CD4-positive, alpha-beta T cell treated with Interferon alpha-2 for 1 hour (primary cell): ENCODE measurements at places on chromosomes 7 and 10.

DNA sequence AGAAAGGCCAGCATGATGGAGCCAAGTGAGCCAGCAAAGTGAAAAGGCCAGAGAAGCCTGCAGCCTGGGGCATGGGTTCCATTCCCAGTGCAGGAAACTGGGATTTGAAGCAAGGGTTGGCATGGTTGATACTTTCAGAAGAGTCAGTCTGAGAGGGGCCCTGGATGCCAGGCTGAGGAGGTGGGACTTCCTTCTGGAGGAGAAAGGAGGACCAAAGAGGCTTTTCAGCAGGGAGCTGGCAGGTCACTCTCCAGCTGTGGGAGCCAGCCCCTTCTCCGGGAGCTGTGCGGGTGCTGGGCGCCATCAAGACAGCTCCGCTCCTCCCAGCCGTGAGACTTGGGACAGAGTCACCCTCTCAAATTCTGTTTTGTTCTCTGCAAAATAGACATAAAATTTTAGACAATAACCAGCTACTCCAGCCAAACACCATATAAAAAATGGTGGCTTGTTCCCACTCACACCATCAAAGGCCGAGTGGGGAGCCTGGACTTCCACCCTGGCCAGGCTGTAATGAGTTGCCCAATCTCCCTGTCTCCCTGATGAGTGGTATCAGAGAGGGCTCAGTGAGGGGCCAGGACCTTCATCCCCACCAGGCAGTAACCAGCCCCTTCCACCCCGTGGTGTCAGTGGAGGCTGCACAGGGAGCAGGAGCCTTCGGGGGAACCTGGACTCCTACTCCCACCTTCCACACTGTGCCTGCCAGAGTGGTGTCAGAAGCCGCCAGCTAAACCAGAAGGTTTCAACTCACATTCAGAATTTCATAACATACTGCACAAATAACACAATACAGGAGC, 133.6 kb upstream of the RET start:
- DNase-seq, result no peak

DNA sequence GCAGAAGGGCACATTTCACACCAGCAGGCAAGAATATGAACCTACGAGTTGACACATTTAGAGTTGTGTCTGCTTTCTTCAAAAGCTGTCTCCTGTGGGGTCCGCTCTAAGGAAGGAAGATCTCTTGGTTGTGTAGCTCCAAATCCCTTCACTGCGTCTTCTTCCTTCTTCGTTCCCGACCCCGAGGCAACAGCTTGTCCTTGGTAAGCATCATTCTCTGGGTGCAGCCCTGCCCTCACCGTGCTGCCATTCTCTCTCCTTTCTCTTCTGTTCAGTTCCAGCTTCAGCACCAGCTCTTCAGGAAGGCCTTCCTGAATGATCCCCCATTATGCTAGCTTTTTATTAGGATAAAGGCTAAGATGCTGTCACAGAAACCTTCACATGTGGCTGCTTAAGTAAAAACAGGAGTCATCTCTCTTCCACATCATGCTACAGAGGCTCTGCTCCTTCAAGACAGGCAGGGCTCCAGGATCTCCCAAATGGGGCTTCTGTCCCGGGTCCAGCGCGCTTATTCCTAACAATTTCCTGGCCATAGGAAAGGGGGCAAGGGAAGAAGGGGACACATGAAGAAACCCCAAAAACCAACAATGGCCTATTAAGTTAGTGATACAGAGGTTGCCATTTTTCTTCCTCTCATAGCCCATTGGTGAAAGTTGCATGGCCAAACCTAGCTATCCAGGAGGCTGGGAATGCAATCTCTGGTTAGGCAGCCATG, 52.2 kb upstream of the SHH start:
- DNase-seq, result no peak

GRCh38 chr10:83945982-83946718, 193.2 kb upstream of the GHITM start:
- no peak for DNase-seq

DNA sequence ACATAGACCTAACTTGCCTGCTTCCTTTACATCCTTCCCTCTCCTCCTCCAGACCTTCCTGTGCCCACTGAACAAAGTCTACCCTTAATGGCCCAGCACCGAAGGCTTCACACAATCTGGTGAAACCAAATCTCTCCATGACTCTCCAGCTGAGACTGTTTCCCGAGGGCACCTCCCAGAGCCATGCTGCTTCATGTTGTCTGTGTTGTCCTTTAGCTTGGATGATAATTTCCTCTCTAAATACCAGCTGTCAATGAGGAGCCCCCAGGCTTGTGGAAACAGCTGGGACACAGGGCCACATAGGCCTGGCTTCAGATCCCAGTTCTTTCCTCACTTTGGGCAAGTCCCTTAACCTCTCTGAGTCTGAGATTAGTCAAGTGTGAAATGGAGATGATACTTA, 54.3 kb downstream of the DLD start:
- DNase-seq, result no peak

GRCh38 chr10:131574363-131574706, 262.8 kb upstream of the TCERG1L start:
- DNase-seq, result no peak

- no peak for DNase-seq
These were observed 29.1 kb upstream of the CABCOCO1 start for GRCh38 chr10:61633665-61634064.

- DNase-seq, result no peak
These were observed 172.6 kb downstream of the LRRTM3 start for GRCh38 chr10:67098461-67098860.

GRCh38 chr7:47080816-47081215, 501.1 kb downstream of the TNS3 start:
- no peak for DNase-seq

DNA sequence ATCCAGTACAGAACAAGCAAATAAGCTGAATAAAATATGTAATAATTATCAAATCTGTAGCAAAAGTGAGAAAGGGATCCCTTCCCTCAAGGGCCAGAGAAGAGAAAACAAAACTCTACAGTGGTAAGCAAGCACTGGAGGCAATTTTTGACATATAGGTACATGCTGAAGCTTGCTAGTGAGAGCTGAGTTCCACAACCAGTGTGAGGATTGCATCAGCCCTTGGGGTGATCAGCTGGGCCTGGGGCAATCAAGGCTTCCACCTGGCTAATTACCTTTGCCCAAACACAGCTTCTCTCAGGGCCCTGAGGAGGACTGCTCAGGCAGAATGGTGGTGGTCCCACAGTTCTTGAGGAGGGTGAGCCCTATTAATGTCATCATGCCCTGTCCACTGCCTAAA, 134.4 kb upstream of the DLX6 start:
- no peak for DNase-seq

DNA sequence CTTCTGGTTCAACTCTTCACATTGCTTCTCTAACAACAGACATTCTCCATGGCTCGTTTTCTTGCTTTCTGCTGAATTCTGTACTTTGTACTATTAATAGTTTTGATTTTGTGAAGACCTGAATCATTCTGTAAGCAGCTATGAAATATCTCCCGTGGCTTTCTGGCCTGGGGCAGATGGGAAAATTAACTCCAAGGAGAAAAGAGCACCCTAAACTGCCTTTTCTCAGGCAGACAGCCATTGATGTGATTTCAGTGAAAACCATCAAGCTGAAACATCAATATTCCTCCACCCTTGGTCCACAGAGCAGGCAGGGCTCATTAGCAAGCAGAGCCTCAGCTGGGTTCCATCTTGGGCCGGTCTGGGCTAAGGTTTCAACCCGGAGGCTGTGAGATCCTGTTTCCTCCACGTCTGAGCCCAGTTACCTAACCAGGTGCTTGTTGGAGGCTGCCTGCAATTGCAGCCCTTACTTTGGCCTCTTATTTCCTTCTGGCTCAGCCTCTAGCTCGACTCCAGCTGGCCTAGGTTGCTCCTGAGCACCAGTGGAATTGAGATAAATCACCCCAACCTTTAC, 21.1 kb upstream of the EZH2 start:
- no peak for DNase-seq

GRCh38 chr7:113093561-113093960, 6.9 kb upstream of the GPR85 start:
- DNase-seq, result no peak

- DNase-seq, result no peak
These were observed 29.7 kb upstream of the GTF2I start for GRCh38 chr7:74627661-74628411.

- peak; percentile 20 for DNase-seq
These were observed 34.9 kb downstream of the TAX1BP1 start for GRCh38 chr7:27774717-27775328.

- DNase-seq, result no peak
These were observed 129.6 kb downstream of the CNOT4 start for GRCh38 chr7:135380351-135380750.

DNA sequence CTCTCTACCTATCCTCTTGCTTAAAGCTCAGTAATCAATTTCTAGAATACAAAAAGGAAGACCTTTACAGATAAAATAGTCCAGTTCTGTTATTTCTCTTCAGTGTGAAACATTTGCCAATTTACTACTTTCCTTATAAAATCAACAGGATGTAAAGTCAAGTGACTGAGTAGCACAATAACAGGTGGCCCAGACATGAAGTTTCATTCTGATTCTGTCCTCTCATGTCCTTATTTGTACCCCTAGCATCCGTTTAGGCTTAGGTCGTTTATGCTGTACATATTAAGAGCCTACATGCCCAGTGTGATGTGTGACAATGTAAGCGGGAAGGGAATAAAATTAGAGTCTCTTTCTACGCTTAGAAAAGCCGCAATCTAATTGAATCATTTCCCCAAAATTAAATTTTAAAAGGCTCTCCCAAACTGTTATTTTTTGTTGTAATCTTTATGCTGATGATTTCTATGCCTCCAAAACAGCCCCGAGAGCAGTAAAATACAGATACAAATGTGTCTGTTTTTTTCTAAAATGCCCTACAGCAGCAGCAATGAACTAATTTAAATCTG, 29.1 kb downstream of the EPC1 start:
- DNase-seq, result no peak

- no peak for DNase-seq
These were observed 28.5 kb downstream of the CELF2 start for GRCh38 chr10:11045995-11046775.

GRCh38 chr7:13117103-13117502, 429.7 kb downstream of the ARL4A start:
- peak; percentile 6 for DNase-seq

DNA sequence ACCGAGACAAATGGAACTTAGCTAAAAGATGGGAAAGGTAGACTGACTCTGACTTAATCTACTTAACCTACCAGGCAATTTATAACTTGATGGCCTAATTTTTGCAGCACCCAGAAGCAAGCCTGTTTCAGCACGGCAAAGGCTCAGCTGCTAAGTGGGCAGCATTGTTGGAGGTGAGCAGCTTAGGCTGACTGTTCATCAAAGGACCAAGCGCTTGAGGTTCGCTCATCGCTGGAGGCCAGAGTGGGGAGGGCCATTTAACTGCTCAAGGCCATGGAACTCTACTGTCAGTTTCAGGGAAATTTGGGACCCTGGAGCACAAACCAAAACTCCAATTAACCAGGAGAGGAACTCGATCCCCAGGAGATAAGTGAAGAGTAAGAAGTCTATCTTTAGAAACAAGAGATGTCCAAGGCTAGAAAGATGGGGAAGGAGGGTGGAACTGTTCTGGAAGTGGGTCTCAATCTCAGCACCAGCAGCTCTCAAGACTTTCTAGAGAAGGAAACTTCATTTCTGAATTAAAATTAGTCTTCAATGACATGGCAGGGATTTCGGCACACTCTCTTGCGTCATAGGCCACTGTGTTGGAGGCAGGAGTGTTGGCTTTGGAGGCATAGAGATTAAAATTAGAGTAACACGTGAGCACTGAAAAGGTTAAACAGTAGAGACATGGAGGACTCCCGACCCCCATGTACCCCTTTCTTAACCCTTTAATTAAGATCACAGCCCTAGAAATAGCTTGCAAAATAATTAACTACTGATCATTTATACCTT, 43.1 kb downstream of the EGFR start:
- no peak for DNase-seq

- no peak for DNase-seq
These were observed 475.1 kb upstream of the FOXK1 start for GRCh38 chr7:4207011-4207410.

GRCh38 chr10:3446221-3446620, 273.6 kb upstream of the PITRM1 start:
- DNase-seq, result no peak

DNA sequence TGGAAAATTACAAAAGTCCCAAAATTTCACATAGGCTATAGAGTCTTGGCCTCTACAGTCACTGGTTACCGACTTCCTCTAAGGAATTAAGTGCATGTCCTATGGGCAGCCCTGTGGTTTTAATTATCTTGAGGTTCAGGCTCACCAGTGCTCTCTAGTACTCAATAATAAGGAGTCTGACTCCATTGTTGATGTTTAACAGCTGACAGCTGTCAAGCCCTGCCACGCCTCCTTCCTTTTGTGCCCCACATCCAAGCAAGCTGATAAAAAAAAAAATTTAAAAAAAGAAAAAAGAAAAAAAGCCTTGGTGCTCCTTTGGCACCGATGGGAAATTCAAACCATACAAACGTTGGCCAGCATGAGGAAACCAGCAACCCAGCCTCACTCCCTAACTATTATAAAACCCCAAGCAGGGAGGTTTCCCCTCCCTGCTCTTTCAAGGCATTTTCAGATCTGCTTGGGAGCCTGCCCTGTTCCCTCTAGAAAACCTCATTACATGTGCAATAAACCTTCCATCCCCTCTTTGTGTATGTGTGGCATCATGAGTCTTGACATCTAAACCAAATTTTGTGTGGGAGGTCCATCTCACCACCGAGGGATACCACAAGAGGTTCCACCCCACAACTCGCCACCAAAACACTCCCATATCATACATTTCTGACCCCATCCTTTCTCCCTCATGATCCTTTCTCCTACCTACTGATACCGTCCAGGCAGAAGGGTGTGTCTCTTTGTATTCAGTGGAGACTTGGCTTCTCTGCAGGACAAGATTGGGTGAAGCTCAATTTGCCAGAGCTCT, 70.9 kb upstream of the CCDC71L start:
- no peak for DNase-seq

- no peak for DNase-seq
These were observed 199.0 kb downstream of the KIAA1217 start for GRCh38 chr10:24407928-24408327.

- no peak for DNase-seq
These were observed 9.1 kb upstream of the TNRC18 start for GRCh38 chr7:5432691-5433090.

- DNase-seq, result no peak
These were observed 7.4 kb upstream of the RRP12 start for GRCh38 chr10:97408496-97408992.

DNA sequence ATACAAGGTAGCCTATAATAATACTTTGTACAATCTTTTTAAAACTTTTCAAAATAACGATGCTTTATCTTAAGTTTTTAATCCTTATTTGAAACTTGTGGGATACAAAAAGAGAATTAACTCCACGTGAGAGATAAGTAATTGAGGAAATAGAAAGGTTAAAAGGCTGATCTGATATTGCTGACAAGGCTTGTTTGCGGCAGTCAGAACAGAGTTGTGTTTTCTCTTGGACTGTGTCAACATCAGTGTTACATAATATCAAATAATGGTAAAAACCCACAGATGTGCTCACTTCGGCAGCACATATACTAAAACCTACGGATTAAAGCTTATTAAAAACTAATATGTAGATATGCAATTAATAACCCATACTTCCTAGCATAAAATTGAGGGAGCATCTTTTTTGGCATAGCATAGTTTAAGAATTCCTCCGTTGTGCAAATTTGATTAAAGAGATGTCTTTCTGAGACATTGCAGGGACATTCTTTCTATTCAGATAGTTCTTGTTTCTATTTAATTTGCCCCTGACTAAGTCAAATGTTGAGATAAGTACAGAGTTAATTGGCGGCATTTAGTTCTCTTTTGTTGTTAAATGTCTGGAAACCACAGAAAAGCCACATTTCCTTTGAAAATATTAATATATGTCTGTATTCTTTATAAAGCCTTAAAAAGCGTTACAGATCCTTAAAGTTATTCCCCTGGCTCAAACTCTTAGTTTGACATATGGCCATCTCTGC, 63.3 kb downstream of the FAM185A start:
- no peak for DNase-seq

GRCh38 chr7:44275957-44276570, 49.3 kb downstream of the CAMK2B start:
- DNase-seq, result no peak
